NB4 (cell line): ENCODE measurements at places on chromosomes 6 and 20.

DNA sequence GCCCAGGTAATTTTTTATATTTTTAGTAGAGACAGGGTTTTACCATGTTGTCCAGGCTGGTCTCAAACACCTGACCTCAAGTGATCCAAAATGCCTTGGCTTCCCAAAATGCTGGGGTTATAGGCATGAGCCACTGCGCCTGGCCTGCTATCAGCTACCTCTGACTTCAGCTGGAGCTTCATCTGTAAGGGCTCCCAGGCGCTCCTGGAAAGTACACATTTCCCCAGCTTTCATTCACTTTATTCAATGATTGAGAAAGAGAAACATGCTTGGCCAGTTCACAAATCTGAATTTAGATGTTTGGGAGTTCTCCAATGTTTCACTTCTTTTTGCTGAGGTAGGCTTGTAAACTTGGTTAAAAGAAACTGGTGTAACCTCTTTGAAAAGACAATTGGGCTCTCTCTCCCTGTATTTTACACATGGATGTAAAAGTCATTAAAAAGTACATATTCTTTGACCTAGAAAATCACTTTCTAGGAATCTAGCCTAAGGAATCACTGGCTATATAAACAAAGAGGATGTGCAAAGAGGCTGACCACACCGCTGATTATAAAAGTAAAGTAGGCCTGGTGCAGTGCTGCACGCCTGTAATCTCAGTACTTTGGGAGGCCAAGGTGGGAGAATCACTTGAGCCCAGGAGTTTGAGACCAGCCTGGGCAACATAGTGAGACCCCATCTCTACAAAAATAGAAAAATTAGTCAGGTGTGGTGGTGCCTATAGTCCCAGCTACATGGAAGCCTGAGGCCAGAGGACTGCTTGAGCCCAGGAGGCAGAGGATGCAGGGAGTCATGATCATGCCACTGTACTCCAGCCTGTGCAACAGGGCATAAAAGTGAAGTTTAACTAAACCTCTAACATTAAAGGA, 128.9 kb downstream of the BACH2 start:
- no peak for DNase-seq

GRCh38 chr20:33239418-33239817, 3.6 kb downstream of the BPIFA1 start:
- no peak for DNase-seq

DNA sequence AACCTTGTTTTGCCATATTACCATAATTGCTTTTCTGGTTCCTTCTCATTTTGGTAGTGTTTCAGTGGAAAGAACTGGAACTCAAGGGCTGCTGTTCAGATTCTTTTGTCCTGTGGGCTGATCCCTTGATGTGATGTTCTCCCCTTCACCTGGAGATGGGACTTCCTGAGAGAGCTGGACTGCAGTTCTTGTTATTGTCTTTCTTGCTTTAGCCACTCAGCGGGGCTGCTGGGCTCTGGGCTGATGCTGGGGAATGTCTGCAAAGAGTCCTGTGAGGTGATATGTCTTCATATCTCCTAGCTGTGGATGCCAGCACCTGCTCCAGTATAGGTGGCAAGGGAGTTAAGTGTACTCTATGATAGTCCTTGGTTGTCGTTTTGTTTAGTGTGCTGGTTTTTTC, 79.0 kb downstream of the BCKDHB start:
- no peak for DNase-seq

- no peak for DNase-seq
Measured at GRCh38 chr6:155578251-155578650, 122.6 kb upstream of the NOX3 start.

DNA sequence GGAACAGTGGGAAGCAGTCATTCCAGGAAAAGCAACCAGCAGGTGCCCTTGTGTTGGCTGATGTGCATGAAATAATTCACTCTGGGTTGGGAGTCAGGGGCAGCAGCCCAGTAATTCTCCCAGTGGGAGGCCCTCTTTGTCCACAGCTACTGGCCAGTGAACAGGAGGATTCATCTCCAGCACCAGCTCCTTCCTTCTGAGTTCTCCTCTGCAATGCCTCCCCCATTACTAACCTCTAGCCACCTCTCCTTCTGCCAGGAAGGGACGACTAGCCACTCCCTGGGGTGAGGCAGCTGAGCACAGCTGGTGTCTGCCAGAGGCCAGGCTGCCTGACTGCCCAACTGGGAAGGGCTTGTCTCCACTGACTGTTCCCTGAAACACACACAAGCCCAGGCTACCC, 12.5 kb upstream of the R3HDML start:
- DNase-seq = no peak
